ENCODE measurements at places on chromosomes 1 and 21.

- DNase-seq: no peak
Measured at GRCh38 chr1:101253976-101254674, 17.3 kb downstream of the S1PR1 start.

DNA sequence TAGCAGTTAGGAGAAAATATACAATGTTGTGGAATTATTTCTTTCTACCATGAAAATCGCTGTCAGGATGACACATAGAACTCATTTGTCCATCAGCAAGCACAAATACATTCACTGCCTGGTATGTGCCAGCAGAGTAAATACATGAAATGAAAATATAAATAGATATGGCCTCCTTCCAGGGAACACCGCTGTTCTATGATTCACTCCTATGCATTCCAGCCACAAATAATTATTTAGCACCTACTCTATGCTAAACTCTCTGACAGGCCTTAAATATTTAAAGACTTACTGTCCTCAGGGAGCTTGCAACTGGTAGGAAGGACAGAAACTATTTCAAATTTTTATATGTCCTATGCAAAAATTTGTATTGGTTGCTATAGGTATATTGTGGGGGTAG, 975.0 kb upstream of the NCAM2 start:
- no peak for DNase-seq

GRCh38 chr1:245276445-245276844, 121.7 kb downstream of the KIF26B start:
- DNase-seq: no peak

DNA sequence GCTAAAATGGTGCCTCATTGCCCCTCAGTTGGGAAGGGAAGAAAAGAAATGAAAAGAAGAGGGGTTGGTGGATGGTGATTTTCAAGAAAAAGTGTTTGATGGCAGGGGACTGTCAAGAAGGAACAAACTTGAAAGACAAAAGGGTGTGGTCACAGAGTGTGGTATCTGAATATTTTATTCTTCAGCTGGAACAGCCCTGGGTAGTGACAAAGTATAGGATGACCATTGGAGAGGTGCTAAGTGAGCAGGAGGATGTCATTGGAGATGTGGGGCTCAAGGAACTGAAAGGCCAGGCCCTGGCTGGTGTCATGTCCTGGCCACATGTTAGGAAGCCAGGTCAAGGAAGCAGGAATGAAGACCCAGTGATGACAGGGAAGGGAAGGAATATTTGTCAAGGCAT, 71.0 kb upstream of the CD55 start:
- no peak for DNase-seq

DNA sequence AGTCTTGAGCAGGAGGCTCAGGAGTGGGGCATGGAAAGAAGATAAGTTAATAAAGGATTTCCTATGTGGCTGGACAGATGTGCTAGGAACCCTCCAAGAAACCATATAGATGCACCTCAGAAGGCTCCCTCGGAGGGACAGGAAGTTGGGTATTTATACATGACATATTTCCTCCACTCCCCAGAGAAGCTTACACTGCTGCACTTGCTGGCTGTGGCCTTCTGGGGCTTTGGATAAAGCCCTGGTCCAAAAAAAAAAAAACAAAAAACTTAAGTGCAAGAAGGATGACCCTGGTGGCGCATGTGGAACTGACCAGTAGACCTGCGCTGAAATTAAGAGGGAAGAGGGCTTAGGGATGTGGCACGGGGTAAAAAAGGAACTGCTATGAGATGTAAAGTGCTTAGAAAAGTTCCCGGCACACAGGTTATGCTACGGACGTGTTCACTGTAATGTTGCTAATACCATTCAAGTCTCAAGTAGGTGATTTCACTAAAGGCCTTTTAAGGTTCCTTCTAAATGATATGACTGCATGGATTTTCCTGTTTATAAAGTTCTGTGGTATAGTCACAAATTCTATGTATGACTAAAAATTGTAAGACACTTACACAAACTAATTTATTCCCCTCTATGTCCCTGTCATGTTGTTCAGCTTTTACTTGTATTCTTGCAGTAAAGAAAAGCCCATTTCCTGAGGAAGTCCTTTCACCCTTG, 253.6 kb downstream of the HMCN1 start:
- no peak for DNase-seq

GRCh38 chr1:100811808-100812207, 82.8 kb downstream of the EXTL2 start:
- no peak for DNase-seq

GRCh38 chr1:248751142-248751541, 4.4 kb downstream of the LYPD8 start:
- no peak for DNase-seq

- DNase-seq: no peak
Measured at GRCh38 chr1:36446271-36446670, 4.0 kb downstream of the OSCP1 start.

DNA sequence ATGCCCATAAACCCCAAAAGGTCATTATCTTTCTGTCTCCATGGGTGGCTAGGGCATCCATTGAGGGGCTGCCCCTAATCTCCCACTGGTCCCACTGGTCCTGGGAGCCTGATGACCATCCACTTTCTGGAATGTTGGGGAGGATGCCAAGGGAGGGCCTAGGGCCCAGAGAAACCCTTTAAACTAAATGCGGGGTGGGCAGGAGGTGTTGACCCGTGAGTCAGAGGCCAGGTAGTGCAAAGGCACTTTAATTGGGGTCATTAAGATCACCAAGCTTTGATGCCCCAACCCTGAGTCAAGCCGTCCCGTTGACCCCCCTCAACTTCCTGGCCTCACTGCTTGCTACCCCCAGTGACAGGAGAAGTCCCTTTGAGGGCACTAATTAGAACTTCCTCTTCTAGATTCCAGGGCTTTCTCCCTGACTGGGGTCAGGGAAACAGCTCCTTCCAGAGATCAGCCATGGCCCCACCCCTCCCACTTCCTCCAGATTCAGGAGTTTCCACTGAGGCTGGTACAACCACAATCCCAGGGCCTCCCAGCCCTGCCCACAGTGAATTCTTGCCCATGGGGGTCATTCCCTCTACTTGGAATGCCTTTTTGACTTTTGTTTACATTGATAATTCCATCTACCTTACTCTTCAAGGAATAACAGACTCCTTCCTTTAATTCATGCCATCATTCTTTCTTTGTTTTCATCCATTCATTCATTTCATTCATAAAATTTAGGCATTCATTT, 15.5 kb upstream of the SERINC2 start:
- no peak for DNase-seq

DNA sequence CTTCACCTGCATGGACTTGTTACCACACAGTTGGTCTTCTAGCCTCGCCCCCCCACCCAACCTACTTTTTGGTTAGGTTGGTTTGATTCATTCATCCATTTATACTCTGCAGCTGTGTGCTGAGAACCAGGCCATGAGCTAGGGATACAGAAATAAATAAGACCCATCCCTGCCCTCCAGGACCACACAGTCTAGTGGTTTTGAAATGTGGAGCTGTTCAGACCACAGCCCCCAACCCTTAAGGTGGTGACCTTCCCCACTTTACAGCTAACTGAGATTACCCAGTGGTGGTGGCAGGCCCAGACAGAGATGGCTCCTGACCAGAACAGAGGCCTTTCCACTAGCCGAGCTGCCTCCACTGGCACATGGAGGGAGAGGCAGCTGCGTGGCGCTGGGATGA, 37.0 kb downstream of the LRRN2 start:
- DNase-seq: no peak

GRCh38 chr1:164641353-164641730, 82.4 kb downstream of the PBX1 start:
- DNase-seq: no peak

DNA sequence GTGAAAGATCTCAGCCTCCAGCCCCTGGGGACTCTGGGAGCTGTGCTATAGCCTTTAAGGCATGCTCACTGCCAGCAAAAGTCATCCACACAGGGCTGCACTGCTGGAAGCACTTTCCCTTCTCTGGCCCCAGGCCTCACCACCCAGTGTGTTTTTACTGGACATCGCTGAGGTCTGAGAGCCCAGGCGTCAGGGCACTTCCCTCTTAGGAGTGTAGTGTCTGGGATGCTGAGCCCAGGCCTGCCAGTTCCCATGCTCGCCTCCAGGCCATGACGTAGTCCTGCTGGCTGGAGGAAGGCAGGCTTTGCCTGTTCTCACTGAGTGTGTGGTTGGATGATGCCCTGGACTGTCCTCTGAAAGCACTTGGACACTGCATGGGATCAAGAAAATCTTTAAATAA, 101.2 kb downstream of the GDAP2 start:
- no peak for DNase-seq

DNA sequence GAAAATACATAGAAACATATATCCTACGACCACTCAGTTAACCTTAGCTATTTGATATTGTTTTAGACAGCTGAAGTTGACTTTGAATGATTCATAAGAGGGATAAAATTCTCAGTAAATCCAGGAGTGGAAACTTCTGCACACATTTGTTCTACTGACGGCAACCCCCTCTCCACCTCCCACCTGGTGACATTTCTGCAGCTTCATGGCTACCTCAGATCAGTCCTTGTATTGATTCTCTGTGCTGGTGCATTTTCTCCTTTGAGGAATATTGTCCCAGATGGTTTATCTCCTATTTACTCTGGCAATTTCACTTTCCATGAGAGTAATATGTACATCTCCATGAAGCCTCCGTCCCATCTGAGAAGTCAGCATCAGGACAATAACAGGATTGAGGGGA, 57.7 kb upstream of the COA6 start:
- no peak for DNase-seq

DNA sequence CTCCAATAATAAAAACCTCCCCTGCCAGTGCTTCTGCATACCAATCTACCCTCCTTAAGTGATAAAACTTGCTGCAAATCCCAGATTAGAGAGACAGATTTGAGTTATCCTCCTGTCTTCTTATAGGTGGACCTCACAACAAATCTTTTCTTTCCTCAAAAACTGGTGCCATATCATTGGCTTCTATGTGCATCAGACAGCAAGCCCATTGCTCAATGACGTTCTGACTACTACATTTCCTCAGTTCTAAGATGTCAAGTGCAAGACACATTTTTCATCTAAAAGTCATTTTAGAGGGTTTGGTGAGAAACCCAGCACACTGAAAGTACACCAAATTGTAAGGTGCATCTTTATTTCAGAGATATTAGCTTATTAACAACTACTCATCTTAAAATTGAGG, 107.8 kb upstream of the VAV3 start:
- no peak for DNase-seq

All from stimulated activated CD8-positive, alpha-beta memory T cell treated with anti-CD3 and anti-CD28 coated beads, Interleukin-7, amount 100 ng/mL, for 4 hours (primary cell).